Mucosa of gallbladder (tissue), 1 donor: ENCODE measurements at places on chromosomes 6 and 20.

- peak; percentile 74 for DNase-seq
Observed at GRCh38 chr6:52403627-52404026, 16.5 kb upstream of the EFHC1 start.

DNA sequence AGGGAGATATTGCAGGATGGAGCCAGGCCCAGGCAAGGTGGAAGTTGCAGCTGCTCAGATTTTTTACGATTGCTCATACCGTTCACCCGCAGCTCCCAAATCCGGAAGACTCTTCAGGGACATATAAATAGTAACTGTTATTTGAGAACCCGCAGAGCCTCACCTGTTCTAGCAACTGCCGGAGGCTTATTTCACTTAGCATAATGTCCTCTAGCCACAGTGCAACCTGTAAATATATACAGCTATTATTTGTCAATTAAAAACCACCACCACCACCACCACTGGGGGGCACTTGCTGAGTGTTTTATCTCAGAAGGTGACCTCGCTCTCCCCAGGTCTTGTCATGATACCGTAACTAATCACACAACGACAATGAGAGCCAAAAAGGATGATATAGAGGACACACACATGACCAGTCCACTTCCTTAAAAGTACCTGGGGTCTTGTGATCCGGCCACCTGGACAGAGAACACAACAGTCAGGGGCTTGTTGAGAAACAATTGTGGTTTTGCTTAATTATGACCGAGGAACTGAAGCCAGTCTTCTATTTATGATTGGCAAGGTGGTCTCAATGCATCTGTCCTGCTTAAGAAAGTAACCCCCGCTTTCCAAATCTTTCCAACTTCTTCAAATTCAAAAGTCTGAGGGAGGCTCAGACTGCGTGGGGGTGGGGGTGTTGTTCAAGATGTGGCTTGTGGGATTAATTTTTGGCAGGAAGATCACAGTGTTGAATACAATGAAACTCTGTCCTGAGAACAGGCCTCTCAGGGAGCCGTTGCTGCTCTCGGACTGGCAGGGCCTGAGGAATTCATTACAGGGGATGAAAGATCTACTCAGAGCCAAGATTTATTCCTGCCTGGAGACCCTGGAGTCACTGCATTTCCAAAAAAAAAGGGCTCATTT is 107.7 kb upstream of the PRND start:
- peak; percentile 56 for DNase-seq

DNA sequence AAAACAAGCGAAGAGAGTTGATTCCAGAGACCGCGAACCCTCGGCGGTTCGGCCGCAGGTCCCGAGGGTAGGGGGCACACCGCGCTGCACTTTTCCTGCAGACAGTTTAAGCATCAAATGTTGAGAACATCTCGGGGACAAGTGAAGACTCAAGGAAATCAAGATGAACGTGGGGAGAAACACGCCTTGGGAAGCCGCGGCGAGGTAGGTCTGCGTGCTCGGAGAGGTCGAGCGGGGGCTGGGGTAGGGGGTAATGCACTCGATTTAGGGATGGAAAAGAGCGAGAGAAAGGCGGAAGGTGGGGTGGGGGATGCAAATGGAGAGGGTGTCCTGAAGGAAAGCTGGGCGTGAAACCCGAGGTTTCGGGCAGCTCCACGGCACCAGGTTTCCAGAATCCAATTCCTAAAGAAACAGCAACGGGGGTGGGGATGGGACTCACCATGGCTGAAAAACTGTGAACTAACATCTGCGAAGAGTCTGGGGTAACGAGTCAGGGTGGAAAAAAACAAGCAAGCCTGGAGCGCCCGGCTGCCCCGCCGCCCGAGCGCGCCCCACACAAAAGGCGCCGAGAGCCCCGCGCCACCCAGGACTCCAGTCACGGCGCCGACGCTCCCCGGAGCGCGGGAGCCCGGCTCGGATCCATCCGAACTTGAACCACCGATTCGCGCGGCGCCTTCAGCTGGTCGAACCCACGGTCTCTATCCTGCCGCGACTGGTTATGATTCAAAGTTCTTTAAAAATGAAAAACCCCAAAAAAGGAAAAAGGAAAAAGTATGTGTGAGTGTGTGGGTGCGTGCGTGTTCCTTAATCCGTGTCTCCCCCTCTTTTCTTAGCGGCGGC is 3.5 kb downstream of the TFAP2A start:
- no peak for DNase-seq

GRCh38 chr6:20907486-20908071 is 373.3 kb downstream of the CDKAL1 start:
- no peak for DNase-seq

DNA sequence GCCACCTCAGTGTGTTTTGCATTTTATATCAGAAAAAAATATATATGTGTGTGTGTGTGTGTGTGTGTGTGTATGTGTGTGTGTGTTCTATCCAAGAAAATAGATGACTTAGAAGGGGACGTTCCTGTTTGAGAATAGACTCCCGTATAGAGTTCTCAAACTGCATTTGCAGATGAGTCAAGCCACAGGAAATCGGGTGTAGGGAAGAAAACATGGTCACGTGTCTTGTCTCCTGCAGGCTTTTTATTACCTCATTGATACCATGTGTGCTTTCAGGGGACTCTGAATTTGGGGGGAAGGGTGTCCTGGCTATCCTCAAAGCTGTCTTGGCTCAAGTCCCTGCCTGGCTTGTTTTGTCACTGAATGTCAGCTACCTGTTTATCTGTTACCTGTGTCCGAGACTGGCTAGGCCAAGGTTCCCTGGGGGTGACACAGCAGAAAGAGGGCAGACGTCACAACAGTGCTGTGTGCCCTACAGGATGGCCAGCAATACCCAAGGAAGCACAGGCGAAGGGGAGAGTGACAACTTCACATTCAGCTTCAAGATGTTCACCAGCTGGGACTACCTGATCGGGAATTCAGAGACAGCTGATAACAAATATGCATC is 55.7 kb upstream of the NOP56 start:
- DNase-seq: no peak

GRCh38 chr20:10336959-10337729 is 96.9 kb downstream of the MKKS start:
- DNase-seq: no peak

DNA sequence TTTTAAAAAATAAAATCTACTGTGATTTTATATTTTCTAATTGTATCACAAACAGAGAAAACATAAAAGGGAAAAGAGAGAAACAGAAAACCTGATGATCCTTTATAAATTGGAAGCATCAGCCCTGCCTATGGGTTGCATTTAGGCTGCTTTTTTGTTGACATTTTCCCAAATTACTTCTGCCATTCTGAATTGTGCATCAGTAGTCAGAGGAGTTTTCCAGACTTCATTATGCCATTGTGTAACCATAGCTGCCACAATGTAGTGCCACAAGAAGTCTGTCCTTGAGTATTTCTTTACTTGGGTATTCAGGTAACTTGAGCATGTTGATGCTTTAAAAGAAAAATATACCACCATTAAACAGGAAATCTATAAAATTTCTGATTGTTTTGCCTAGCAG is 130.3 kb downstream of the HACE1 start:
- DNase-seq: no peak

DNA sequence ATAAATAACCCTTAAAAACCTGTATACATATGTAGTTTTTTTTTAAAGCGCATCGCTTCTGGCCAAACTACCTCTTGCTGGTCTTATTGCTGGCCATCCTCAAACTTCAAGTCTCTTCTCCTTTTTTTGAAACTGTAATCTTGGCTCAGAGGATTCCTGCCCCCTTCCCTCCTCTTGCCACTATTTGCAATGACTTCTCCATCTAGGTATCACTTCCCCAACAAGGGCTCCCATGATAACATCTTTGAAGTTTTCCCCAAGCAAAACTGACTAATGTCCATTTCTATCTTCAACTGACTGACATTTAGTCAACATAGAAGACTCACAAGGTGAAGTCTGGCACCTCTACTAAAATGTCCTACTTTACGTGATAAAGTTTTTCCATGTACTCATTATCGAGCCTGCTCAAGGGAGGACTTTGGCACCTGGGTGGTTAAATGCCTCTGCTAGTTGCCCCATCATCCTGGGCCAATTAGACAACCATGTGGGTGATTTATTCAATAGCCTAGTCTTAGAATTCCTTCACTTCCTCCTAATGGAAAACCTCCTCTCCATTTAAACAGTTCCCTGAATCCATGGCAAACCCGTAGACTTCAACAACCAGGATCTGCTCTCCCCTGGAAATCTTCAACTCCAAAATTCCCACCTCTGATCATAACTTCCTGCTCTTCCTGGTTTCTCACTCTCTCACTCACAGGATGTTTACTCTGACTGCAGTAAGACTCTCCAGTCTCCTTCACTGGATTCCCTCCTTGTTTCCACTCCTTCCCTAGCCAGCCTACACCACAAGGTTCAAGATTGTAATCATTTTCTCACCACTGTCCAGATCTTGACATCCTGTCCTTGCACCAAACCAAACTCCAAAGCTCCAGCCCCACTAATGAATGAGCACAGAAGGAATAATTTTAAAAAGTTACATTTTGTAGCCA is 9.4 kb upstream of the PLAGL1 start:
- no peak for DNase-seq

DNA sequence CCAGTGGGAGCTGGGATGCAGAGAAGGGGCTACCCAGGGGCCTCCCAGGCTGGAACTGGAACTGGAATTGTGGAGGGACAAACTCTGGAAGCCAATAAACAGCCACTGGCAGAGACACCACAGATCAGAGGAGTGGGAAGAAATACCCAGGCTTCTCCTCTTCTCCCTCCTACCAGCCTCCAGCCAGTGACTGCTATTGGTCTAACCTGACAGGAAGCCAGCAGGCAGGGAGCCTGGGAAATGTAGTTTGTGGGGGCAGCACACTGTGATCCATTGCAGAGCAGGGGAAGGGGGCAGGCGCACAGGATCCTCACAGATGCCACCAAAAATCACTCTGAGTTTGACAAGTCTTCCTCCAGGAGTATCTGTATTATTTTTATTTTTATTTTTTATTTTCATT is 12.1 kb upstream of the MLN start:
- no peak for DNase-seq
